ENCODE measurements at places on chromosomes 13 and 19.

DNA sequence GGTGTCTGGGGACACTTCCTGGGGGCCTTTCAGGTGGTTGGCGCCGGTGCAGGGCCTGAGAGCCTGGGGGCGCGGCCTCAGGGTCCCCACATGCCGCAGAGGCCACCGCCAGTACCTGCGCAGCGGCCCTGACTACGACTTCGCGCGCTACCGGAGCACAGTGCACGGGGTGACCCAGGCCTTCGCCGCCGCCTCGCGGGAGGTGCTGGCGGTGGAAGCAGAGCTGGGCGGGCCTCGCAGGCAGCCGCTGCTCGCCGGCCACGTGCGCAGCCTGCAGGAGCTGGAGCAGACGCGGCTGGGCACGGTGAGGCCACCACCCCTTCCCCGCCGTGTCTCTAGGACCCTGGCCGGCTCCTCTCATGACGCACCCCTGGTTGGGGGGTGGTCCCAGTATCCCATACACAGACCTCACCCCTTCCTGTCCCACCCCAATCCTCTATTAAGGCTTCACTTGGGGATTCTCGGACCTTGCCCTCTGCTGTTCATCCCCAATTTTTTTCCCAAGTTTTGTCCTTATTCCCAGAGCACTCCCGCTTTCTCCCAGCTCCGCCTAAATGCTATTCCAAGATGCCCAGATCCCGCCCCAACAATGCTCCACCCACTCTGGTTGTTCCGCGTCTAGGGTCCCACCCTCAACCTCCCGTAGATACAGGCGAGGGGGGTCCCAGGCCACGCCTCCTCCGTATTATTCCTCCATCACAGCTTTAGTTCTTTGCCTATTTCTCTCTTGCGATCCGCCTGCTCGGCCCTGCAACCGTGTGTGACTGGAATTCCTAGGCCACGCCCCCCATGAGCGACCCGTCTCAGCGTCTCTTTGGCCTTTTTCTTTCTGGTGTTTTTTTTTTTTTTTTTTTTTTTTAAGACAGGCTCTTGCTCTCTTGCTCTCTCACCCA, 1.0 kb downstream of the REX1BD start:
- DNase-seq: peak; percentile 50

DNA sequence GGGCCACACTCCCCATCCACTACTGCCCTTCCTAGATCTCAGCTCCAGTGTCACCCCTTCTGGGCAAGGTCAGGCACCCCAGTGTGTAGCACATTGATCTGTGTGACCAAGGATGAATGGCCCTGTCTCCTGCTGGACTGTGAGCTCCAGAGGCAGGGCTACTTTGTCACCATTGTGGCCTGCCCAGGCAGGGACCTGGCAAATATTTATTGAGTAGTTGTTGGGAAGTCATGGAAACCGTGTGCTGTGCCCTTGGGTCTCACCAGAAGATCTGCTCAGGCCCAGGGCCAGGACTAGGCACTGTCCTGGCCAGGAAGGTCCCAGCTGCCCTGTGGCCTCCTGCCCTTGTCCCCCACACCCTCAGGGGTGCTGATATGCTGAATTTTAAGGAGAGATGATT, 10.5 kb downstream of the NACC1 start:
- DNase-seq: no peak

GRCh38 chr13:83386609-83387008, 495.7 kb downstream of the SLITRK1 start:
- no peak for DNase-seq

GRCh38 chr13:113955691-113956090, 18.2 kb downstream of the C13orf46 start:
- no peak for DNase-seq
